ENCODE measurements at places on chromosomes 6 and 20. TPM values are rescaled to one million over a fixed set of nuclear protein-coding genes. Genes with fewer than 3 reads are reported as not detected.

DNA sequence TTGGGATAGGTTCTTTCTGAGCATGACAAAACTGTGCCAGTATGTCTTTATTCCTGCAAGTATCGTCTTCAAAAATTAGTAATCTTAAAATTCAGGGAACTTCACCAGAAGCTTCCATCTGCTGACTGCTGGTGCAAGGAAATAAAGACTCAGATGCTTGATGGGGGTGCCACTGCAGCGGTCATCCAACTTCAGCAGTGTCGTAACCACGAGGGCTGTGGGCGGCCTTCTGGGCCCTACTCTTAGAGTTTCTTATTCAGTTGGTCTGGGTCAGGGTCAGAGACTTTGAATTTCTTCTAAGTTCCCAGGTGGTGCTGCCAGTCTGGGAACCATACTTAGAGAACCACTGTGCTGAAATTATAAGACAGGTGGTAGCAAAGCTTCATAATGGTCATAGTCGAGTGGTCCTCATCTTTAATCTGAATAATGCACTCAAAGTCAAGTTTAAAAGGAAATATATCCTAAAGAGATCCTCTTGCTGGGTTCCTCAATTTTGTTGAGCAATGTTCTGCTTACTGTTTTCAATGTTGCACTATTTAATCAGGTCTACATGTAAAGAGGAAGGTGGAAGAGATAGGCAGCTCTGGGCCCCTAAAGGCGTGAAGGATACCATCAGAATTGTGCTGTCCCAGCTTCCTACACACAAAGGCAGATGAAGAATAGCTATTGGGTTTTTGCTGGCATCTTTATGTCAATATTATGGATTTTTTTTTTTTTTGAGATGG is 165.4 kb upstream of the GMDS start:
- DNase-seq, result no peak

DNA sequence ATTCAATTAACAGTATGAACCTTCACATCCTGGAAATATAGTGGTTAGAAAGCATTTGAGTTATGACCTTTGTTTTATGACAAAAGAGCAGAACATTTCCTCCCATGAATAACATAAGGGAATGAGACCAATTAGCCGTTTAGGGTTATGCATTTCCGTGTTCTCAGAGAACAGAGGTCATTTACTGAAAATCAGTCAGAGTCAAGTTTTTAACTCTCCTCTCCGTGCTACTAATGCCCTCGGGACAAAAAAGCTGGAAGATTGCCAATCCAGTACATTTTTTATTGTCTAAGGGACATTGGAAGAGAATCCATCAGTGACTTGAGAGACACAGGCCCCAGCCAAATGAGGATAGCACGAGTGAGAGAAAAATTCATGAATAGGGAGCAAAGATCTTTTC is 632.7 kb downstream of the RFPL4B start:
- DNase-seq, result no peak

DNA sequence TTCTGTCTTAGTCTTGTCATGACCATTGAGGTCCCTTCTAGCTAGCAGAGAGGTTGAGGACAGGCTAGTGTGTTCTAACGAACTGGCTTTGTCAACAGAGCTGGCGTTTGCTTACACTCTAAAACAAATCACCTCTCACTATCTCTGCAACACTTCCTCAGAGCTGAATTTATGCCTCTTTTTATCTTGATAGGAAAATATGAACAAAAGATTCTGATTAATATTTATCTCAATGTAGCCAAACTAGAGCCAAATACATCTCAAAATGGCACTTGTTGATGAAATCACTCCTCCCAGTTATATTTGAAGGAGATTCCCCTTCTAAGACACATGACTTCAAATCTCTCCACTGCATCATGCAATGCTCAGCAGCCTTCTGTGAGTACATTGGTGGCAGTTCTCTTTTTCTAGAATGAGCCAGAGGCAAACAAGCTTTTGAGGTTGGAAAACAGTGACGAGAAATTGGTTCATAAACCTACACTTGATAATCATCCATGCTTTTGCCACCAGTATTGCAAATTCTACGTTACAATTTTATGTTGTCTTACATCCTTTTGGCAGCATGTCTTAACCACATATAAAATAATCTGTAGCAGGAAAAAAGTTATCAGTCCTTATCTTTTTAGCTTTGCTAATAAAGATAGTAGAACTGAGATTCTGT is 615.7 kb upstream of the CITED2 start:
- no peak for DNase-seq

DNA sequence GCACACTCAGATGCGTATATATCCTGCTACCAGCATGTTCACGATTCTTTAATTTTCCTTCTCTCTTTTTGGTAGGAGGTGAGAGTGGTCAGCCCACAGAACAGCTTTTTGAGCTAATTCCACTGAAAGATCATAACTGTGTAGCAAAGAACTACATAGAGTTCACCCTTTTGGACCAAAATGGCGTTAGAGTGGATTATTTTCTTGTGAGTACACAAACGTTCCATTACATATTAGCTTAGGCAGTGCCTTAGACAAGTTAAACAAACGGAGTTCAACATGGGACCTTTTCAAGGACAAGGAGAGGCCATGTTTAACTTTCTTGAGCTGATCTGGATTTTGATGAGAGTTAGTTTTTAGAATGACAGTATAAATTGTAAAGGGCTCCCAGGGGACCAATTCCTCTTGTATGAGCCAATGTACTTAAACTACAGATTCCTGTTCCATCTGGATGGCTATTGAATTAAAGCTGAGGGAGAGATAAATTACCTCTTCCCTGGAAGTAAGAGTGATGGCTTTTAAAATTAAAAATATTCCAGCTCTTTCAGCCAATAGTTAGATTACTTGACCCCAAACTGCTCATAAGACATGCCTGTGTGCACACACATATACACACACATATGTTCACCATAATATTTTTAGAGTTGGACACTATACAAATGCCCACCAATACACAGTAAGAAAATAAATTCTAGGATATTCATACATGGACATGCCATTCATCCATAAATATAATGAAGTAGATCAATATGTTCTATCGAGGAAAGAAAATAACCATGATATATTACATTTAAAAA is 25.6 kb upstream of the ARMH2 start:
- no peak for DNase-seq

The NCOA3 gene
- 60.1 TPM for total RNA-seq

The PDE10A gene
- not detected for total RNA-seq
